ENCODE measurements at places on chromosomes 5 and 9.

DNA sequence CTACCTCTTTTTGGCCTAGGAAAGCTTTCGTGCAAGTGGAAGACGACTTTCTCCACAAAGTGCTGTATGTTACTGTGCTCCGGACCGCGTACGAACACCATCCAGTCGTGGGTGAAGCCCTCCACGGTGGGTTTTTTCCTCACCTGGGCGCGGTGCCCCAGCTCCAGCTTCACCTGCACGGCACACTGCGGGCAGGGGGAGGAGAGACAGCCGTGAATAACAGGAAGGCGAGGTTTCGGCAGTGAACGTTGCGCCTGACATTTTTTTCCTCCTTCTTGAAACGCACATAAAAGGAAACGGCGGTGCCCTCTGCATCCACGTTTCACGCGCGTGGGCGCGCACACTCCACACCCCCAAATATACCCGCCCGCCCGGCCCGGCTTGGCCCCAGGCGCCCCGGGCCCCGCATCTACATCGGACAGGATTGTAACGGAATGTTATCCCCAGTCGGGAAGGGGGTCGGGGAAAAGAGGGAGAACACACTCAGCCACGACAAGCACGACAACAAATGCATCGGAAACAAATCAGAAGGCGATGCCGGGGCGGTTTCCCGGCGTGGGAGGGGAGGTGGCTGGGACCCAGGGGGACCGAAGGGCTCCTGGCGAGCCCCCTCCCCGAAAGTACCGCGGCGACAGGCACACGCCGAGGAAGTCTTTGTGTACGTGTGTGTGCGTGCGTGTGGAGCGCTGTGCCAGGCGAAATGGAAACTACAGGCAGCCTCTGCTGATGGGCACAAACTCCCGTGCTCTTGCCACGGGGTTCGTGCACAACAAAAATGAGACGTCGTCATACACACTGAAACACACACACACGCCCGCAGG is 1.4 kb downstream of the MLLT3 start:
- DNase-seq, result peak; percentile 35

DNA sequence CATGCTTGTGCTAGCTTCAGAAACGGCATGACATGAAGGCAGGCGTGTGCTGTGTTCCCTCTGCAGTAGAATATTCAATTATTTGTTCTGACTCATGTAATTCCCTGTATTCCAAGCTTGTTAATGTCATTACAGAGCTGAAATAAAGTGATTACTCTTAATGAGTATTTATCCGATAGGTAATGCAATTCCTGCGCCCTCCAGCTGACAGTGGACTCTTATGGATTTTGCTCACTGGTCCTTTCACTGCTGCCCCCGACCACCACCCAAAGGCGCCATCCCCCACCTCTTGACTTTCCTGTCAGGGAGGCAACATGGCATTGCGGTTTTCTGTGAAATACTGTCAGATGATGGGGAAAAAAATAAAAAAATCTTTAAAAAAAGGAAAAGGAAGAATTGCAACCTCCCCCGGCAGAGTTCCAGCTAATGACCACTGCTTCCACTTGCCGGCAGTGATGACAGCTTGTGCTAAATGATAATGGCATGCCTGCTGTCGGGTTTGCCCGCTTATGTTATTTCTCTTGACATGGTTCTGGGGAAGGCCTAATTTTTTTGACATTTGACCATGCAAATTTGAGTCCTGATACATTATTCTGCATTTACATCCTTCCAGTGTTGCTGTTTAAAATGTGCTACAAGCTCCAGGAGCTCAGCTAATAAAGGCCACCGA is 335.3 kb upstream of the ADAMTS16 start:
- no peak for DNase-seq

DNA sequence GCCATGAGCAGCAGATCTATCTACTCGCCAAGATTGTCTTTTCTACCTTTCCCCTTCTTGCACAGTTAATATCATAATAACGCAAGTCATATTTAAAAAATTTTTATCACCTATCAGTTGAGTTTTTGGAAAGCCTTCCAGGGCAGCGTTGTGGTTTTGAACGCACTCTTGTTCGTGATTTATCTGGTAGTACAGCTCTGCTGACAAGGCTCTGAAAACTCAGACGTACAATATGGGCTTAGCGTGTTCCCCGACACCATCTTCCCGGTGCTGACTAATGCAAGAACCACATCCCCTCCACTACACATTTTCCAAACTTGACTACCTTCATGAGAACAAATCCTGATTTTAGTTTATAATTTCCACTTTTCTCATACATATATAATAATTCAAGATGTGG is 1.6 kb upstream of the NFIL3 start:
- DNase-seq, result no peak

GRCh38 chr9:116504893-116505480 is 182.1 kb upstream of the TRIM32 start:
- DNase-seq, result no peak

- peak; percentile 72 for DNase-seq
Measured at GRCh38 chr5:112921026-112921832, 798 bp downstream of the REEP5 start.

- no peak for DNase-seq
Measured at GRCh38 chr9:101582553-101582952, 12.2 kb downstream of the PPP3R2 start.

GRCh38 chr5:7759951-7760580 is 90.9 kb downstream of the CFAP90 start:
- DNase-seq, result no peak

GRCh38 chr5:67588389-67588788 is 391.8 kb upstream of the CD180 start:
- DNase-seq, result no peak

- DNase-seq, result no peak
Measured at GRCh38 chr9:10251490-10251889, 361.3 kb downstream of the PTPRD start.

DNA sequence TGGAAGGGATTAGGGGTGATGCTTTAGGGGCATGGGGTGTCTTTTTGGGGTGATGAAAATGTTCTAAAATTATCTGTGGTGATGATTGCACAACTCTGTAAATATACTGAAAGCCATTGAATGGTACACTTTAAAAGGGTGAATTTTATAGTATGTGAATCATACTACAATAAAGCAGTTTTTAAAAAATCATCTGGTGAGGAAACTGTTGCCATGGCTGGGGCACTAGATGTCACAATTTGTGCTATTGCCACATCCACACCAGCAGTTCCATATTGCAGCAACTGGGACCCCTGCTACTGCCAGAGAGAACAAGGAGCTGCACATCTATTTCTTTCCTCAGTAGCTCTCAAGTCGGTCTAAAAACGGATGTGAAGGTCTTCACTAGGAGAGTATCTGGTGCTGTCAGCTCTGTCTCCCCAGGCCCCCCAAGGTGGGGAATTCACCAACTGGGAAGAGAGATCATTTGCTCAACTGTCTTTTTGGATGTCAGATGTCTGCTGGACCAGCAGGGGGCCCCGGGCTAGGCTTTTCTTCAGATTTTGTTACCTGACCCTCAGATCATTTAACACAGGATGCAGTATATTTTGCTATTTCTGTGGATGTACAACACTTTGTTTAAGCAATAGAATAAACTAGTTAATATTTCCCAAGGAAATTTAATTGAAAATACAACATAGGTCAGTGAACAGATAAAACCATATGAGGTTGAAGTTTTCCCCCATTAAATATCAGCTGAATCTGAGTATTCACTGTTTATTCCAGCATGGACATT is 13.2 kb downstream of the CMYA5 start:
- DNase-seq, result no peak

DNA sequence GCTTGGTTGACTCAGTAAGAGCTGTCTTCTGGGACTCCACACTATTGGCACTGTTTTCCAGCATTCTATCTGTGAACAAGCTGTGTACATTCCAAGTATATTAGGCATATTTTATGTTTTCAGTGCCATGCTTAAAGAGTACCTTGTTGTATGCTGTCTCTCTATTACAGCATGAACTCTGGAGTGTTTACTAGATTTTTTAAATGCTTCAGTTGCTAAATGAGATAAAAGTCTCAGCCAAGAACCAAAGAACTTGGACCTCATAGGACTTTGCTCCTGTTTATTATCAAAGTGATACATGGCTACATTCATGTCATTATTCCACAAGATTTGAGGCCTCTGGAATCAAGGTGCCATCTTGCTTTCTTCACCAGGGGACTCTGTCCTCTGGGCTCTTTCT is 167.2 kb downstream of the C9orf152 start:
- DNase-seq, result peak; percentile 57

- DNase-seq, result no peak
Measured at GRCh38 chr5:174303035-174303434, 257.5 kb downstream of the NSG2 start.

DNA sequence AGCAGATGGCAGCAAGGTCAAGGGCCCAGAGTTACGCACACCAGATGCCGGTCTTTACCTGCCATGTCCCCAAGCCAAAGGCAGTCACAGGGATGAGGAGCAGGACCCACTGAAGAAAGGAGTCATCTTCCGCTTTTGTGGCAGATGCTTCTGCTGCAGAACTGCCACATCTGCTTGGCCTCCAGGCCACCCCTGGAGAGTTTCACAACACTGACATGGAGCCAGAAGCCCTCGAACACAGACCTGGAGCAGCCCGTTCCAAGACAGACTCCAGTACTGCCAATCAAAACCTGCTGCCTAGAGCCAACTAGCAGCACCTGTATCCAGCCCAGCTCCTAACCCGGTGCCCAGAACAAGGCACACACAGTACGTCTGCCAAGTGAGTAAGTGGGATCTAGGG is 1.5 kb downstream of the SURF1 start:
- no peak for DNase-seq

GRCh38 chr5:172076761-172077244 is 70.4 kb upstream of the FBXW11 start:
- DNase-seq, result peak; percentile 71

- no peak for DNase-seq
Measured at GRCh38 chr9:110287289-110287680, 31.0 kb upstream of the TXN start.

- no peak for DNase-seq
Measured at GRCh38 chr9:89684218-89684617, 79.4 kb downstream of the GADD45G start.

DNA sequence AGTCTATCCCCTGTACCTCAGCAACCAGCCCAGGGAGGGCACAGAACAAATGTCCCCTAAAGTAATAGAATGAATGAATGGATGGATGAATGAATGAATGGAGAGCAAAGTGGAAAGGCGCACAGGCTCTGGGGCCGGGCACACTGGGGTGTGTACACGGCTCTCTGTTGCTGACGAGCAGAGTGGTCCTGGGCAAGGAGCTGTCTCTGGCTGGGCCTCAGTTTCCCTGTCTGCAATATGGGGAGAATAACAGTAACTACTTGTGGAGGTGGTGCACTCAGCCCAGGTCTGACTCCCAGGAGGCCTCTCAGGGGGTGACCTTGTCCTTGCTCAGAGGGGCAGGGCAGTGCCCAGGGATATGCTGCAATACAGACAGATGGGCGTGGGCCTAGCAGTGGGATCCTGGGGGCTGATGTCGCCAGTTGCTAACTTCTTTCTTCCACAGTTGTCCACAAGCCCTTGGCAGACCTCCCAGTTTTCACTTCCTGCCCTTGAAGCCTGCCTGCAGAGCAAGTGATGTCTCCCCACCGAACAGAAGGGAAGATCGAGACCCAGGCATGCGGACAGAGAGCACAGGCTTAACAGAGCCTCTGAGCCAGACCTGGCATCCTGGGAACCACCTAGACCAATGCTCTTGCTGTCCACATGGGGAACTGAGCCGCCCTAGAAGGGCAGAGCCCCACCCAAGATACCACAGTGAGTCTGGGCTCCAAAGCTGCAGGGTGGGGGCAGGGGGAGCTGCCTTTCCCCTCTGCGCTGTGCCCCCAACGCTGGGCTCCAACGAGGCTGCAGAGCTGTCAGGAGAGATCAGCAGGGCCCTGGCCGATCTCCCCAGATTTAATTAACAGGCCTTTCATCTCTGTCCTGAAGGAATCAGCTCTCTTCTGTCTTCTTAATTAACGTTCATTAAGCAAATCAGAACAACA is 13.6 kb upstream of the LAMC3 start:
- DNase-seq, result peak; percentile 64

GRCh38 chr5:169044962-169045361 is 256.0 kb downstream of the SLIT3 start:
- no peak for DNase-seq

DNA sequence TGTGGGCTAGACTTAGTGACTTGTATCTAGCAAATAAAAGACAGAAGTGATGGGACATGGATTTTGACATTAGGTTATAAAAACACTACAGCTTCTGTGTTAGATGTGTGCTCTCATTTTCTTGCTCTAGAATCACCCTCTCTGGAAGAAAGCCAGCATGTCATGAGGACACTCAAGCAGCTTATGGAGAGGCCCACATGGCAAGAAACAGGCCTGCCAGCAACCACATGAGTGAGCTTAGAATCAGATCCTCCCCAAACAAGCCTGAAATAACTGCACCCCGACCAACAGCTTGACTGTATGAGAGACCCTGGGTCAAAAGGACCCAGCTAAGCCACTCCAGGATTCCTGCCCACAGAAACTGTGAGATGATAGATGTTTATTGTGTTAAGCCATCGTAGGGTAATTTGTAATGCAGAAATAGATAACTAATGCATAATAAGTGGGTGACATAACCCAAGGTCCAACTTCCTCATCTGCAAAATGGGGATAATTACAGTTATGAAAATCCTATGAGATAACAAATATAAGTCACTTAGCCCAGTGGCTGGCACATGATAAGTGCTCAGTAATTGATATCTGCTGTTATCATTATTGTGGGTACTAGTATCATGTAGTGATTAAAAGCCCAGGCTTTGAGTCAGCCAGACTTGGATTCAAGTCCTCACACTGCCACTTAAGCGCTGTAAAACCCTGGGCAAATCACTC is 86.5 kb downstream of the KLHL3 start:
- DNase-seq, result no peak

- DNase-seq, result no peak
Measured at GRCh38 chr5:158911693-158912363, 187.9 kb downstream of the EBF1 start.

GRCh38 chr5:59519338-59519737 is 374.2 kb downstream of the PDE4D start:
- DNase-seq, result no peak

- DNase-seq, result no peak
Measured at GRCh38 chr5:66963559-66963971, 233.0 kb downstream of the CD180 start.

GRCh38 chr5:131258733-131259132 is 5.1 kb upstream of the CDC42SE2 start:
- DNase-seq, result no peak

All from hepatic stellate cell (primary cell).